ENCODE measurements at places on chromosomes 7 and 10.

DNA sequence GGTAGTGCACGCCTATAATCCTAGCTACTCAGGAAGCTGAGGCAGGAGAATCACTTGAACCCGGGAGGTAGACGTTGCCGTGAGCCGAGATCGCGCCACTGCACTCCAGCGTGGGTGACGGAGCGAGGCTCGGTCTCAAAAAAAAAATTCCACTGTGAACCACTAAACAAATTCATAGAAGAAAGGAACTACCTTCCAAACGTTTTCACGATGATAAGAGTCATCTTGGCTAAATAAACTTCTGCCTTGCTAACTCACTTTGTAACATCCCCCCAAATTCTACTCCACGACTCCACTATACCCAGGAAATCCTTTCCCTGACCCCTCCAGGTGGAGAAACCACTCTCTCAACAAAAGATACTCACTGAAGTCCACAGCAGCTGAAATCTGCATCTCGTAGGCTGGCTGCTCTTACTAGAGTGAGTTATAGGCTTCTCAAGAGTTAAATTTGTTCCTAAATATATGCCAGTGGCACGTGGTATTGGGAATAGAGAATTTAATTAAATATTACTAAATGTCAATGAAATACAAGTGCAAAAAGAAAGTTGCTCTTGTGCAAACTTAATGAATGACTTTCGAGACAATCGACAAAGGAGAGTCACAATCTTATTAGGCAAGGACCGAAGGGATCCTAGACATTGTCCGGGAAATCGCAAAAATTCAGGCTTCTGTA, 1.6 kb upstream of the GTF2I start:
- DNase-seq: no peak

- no peak for DNase-seq
Measured at GRCh38 chr10:78185693-78186055, 152.0 kb downstream of the RPS24 start.

- DNase-seq: no peak
Measured at GRCh38 chr7:136104269-136104603, 127.1 kb upstream of the MTPN start.

DNA sequence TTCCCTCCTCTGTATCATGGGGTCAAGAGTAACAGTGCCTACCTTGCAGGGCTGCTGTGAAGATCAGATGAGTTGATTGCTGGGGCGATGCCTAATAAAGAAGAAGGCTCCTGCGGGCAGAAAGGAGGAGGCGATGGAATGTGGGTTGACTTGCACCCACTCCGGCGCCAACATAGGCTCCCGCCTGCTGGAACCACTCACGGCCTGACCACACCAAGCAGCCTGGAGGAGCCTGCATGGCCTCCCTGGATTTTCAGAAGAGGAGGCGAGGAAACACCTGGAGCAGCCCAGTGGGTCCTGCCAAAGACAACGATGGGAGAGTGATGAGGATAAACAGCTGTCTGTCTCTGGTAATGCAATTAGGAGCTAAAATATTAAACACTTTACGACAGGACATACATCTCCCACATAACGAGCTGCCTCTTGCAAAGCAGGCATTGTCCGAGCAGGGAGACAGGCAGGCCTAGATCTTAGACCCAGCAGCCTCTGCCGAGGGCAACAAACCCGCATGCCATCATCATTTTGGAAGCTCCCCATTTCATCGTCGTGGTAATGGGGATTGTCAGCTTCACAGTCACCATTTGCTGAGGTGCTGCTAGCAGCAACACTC, 302.9 kb upstream of the ZMIZ1 start:
- DNase-seq: no peak

DNA sequence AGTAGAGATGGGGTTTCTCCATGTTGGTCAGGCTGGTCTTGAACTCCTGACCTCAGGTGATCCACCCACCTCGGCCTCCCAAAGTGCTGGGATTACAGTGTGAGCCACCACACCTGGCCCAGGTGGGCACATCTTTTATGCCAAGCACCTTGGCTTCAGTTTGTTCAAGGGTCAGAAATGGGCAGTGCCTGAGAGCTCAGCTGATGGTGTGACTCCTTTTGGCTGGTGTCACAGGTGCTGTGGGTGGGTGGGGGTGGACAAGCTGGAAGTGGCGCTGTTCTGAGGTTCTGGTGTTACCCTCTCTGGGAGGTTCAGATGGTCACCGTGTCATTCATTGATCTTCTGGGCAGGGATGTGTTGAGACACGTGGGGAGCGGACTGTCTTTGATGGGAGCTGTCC, 11.5 kb downstream of the ADCY1 start:
- DNase-seq: no peak

Measured in GM18507 (cell line).